Right ventricle myocardium superior (tissue), 1 donor: ENCODE measurements at places on chromosomes 16 and 17. TPM values are rescaled to one million over a fixed set of nuclear protein-coding genes. Genes with fewer than 3 reads are reported as not detected.
A peak's percentile ranks its signal among the peaks of the same experiment; 100 is the strongest.

GRCh38 chr17:42891539-42892152 lies 9.0 kb upstream of the G6PC1 start:
- DNase-seq = peak; percentile 82

The KRT33B gene
- not detected for total RNA-seq

- DNase-seq = no peak
Measured at GRCh38 chr16:81522108-81522701, 77.6 kb downstream of the CMIP start.

The CRYBA1 gene
- total RNA-seq = not detected

GRCh38 chr16:70685938-70686375 lies at the start of gene MTSS2:
Gene MTSS2 (minus strand): TSS chr16:70686053. CDS start chr16:70685791, 262 bp downstream.
- DNase-seq = peak; percentile 90

The CHST4 gene
- total RNA-seq = not detected

GRCh38 chr17:33873201-33873617 lies 381.9 kb upstream of the CCL2 start:
- no peak for DNase-seq

DNA sequence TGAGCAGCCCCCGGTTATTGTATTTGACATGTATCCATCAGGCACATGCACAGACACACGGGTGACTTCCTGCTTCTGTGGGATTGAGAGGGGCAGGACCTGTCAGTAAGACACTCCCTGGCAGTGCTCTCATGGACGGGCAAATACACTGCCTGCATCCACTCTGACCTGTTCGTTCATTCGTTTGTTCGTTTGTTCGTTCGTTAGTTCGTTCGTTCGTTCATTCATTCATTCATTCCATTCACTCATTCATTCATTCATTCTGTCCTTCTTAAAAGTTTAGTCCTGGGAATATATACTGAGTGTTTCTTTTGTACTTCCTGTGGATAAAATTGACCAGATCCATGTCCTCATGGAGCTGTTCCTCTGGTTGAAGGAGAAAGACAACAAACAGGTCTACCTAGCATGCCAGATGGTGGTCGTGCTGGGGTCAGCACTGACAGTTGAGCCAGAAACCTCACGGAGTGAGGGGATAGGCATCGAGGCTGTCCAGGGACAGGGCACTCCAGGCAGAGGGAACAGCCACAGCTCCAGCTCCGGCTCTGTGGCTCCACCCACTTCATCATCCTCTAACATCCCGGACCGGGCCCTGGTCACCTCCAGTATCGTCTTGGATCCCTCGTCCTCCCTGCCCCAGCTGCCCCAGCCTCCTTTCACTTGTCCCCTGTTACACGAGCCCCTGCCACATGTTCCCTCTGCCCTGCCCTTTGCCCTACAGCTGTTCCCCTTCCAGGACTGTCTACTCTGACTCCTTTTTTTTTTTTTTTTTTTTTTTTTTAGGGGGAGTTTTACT lies 336.1 kb downstream of the CPPED1 start:
- DNase-seq = no peak

GRCh38 chr17:77458202-77459017 lies 317.6 kb downstream of the SEC14L1 start:
- no peak for DNase-seq

DNA sequence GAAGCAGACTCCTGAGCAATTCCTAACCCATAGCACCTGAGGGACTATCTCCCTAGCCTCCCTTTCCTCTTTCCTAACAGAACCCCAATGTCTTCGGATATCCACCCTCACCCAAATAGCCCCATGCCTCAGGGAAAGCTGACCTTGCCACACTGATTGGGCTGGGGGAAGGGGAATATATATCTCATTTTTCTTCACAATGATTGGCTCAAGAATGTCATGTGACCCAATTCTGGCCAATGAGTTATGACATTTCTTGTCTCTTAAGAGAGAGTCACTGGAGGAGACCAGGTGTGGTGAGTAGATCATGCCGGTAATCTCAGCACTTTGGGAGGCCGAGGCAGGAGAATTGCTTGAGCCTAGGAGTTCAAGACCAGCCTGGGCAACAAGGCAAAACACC lies 71.9 kb upstream of the NLK start:
- no peak for DNase-seq

The BCL6B gene
- 12.6 TPM for total RNA-seq

The GRAP gene
- 2.0 TPM for total RNA-seq

DNA sequence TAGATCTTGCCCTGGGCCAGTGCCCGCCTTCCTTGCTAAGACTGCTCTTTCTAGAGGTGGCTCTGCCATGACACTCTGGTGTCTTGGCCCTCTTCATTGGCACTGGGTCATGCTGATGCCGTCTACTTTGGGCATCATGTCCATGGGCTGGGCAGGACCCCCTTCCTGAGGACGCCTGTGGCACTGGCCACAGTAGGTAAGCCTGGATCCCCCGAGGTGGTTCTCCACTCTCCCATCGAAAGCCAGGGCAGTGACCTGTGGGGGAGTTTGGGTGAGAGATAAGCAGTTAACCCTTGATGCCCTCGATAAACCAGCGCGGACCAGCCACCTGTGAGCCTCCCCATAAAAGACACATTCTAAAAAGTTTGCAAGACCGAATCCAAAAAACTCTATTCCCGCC lies 20.0 kb upstream of the ITGB4 start:
- DNase-seq = no peak

GRCh38 chr16:66904846-66905632 lies 13.6 kb downstream of the CDH16 start:
- DNase-seq = peak; percentile 43

DNA sequence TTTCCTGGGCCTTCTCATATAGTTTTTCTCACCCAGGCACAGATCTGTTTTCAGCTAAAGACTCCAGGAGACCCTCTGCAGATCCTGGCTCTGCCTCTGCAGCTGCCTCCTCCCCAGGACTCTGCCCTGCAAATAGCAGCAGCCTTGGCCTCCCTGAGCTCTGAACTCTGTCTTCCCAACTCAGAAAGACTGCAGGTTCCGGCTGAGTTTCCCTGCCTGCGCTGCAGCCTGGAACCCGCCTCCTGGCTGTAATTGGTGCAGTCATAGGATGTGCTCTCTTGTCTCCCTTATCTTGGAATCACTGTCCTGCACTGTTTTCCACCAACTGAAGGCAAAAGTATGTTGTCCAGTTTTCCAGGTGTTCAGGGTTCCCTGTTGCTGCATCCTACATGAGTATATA lies 14.3 kb upstream of the DNASE1 start:
- DNase-seq = no peak

GRCh38 chr16:13463619-13464018 lies 456.3 kb upstream of the ERCC4 start:
- DNase-seq = no peak

The PNPO gene
- total RNA-seq = 28.2 TPM

- no peak for DNase-seq
Measured at GRCh38 chr16:26550111-26550610, 516.6 kb upstream of the C16orf82 start.

DNA sequence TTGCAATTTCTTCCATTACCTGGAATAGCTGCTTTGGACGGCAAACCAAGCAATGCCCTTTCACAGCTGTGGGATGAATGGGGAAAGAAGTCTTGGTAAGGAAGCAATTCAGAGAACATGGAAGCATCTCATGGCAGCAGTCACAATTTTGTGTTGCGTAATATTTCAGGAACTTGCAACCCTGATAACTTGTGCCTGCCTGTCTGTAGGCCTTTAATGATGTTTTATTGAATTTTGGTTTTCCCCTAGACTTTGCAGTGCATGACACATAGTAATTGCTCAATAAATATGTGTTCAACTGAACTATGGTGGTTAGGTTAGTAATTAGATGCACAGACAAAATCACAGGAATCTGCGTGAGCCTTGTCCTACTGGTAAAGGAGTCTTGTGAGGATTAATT lies 439.5 kb downstream of the WWOX start:
- DNase-seq = no peak

DNA sequence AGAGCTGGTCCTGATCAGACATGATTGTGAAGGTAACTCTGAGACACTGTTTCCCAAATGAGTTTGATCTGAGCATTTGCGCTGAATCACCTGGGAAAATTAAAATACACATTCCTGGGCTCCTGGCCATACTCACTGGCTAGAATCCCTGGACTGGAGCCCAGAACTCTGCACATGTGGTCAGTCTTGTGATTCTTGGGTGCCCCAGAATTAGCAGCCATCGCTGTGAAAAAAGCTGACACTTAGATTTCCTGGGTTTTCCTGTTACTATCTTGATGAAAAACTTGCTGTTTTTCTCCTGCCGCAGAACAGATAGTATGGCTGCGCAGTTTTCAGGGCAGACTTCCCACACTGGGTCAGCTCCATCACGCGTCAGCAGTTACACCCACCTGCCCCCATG lies 24.6 kb downstream of the NECAB2 start:
- DNase-seq = peak; percentile 46

The ALOX15 gene
- total RNA-seq = not detected

- DNase-seq = no peak
Measured at GRCh38 chr17:34827008-34827407, 134.3 kb downstream of the CCT6B start.

The TCF25 gene
- total RNA-seq = 83.2 TPM

- no peak for DNase-seq
Measured at GRCh38 chr16:11456741-11457140, 111.5 kb downstream of the RMI2 start.

The ARHGAP27 gene
- 30.4 TPM for total RNA-seq

The PTX4 gene
- total RNA-seq = 0.16 TPM

The KAT8 gene
- total RNA-seq = 60.3 TPM

DNA sequence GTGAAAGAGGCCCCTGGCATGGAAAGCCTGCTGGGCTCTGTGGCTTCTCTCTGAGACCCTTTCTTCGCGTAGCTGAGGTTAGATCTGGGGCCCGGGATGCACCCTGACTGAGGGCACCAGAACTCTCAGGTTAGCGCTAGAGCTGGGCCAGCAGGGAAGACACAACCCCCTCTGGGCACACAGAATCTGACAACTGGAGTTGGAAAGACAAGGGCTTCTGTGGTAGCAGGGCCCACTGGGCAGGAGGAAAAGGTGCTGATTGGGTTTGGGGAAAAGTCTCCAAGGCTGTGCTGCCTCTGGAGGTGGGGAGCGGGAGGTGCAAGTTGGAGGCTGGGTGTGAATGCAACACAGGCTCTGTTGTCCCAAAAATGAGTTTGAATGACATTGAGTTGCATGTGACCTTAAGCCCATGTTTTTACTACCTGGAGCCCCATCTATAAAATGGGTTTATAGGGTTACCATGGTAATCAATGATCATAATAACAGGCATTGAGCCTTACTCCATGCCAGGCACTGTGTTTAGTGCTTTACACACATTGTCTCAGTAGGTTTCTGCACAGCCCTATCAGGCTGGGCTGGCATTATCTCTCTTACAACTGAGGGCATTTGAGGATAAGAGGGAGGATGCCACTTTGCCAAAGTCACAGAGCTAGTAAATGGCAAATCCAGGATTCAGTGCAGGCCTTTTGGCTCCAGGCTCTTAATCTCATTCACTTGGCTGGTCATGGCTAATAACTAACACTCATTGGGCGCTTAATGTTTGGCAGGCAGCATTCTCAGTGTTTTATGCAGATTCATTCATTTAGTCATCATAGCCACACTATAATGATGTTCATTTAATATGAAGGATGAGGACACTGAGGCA lies 9.5 kb upstream of the IGFBP4 start:
- no peak for DNase-seq

GRCh38 chr17:33725675-33726271 lies 432.7 kb upstream of the ASIC2 start:
- DNase-seq = peak; percentile 45
